CD8-positive, alpha-beta memory T cell (primary cell): ENCODE measurements at places on chromosomes 1 and 21. TPM values are rescaled to one million over a fixed set of nuclear protein-coding genes. Genes with fewer than 3 reads are reported as not detected.

- no peaks in the 10 kb centered on the region for H3K4me1 ChIP-seq
- DNase-seq, result no peak
- H3K4me3 ChIP-seq, result no peak overlapping the region
- no peaks in the 10 kb centered on the region for H3K36me3 ChIP-seq
- H3K27me3 ChIP-seq, result no peaks in the 10 kb centered on the region
These were observed 144.2 kb downstream of the PTPRU start for GRCh38 chr1:29380532-29380931.

DNA sequence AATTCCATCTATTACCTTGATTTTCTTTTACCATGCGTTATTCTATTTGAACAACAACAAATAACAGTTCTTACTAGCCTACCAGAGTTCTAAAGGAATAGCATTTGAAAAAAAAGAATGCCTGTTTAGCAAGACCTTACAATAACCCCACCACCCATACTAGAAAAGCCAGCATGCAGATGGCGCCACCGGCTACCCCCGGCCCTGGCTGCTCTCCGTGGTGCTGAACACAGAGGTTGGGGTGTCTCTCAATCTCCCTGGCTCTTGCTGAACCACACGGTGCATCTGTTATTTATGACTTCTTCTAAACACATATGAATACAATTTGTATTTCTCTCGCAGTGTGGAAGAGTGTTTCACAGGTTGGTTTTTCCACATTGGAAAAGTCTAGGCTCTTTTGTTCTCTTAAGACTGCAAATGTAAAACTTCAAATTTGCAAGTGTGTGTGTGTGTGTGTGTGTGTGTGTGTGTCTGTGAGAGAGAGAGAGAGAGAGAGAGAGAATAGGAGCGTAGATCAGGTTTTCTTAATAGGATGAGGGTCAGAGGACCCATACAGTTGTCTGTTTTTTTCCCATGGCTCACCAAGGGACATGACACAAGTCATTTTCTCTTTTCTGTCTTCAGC lies 13.6 kb downstream of the GRIK3 start:
- no peaks in the 10 kb centered on the region for H3K27me3 ChIP-seq
- H3K4me1 ChIP-seq, result no peaks in the 10 kb centered on the region
- no peak overlapping the region for H3K27ac ChIP-seq
- H3K4me3 ChIP-seq, result no peak overlapping the region
- DNase-seq, result no peak
- H3K36me3 ChIP-seq, result no peaks in the 10 kb centered on the region

GRCh38 chr1:236141447-236142252 lies 689 bp upstream of the GPR137B start:
- peaks cover 14% of the 10 kb centered on the region for H3K27me3 ChIP-seq
- H3K4me1 ChIP-seq, result peaks cover 26% of the 10 kb centered on the region
- no peaks in the 10 kb centered on the region for H3K36me3 ChIP-seq
- H3K4me3 ChIP-seq, result peak overlapping the region; percentile 49
- H3K27ac ChIP-seq, result no peak overlapping the region

GRCh38 chr21:45579383-45580180 lies 37.3 kb upstream of the SLC19A1 start:
- H3K4me3 ChIP-seq, result no peak overlapping the region
- H3K27me3 ChIP-seq, result no peaks in the 10 kb centered on the region
- no peaks in the 10 kb centered on the region for H3K36me3 ChIP-seq
- no peaks in the 10 kb centered on the region for H3K4me1 ChIP-seq

- H3K27ac ChIP-seq, result no peak overlapping the region
- no peak for DNase-seq
- H3K36me3 ChIP-seq, result no peaks in the 10 kb centered on the region
- H3K4me3 ChIP-seq, result no peak overlapping the region
- peaks cover 7% of the 10 kb centered on the region for H3K4me1 ChIP-seq
These were observed 22.4 kb upstream of the SAMD11 start for GRCh38 chr1:901108-901859.

DNA sequence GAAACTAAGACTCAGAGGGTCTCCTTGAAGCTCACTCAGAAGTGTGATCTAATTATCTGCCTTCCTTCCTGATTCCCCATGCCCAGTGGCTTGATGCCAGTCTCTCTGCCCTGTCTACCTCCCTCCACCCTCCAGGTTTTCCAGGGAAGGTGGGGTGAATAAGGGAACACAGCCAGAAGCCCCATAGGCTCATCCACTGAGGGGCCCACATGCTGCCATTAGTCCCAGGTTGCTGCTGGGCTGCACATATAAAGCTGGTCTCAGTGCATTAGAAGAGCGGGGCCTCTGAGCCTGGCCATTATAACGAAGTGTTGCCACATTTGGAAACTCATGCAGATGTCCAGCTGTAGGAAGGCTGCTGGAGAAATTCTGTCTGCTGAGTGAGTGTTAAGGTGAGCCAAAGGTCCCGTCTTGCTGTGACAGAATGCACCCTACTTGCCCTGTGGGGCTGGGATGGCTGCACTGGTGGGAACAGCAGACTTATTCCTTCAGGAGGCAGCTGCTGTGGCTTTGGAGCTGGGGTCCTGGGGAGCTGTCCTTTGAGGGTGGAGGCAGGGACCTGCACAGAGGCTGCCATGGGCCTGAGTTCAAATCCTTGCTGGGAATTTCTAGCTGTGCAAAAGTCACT lies 2.9 kb downstream of the ADORA1 start:
- peaks cover 11% of the 10 kb centered on the region for H3K27me3 ChIP-seq
- no peak for DNase-seq
- H3K27ac ChIP-seq, result no peak overlapping the region
- no peaks in the 10 kb centered on the region for H3K36me3 ChIP-seq

DNA sequence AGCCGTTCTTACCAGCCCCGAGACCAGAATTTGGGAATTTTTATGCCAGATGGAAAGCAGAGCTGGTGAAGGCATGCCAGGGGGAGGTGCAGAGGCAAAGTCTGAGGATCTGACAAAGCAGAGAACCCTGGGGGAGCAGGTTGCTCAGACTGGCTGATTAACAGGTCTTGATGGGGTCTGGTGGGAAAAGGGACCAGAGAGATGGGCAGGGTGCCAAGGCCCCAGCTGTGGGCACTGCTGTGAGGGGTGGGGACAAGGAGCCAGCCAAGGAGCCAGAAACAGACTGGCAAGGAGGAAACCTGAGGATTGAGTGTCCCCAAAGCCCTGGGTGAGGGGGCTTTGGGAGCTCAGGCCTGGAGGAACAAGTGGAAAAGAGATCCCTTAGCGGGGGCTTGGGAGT lies 21.4 kb downstream of the RPS6KA1 start:
- peaks cover 45% of the 10 kb centered on the region for H3K4me1 ChIP-seq
- no peaks in the 10 kb centered on the region for H3K27me3 ChIP-seq
- H3K27ac ChIP-seq, result no peak overlapping the region
- no peak overlapping the region for H3K4me3 ChIP-seq

- H3K36me3 ChIP-seq, result no peaks in the 10 kb centered on the region
- no peak overlapping the region for H3K4me3 ChIP-seq
- no peak for DNase-seq
- H3K27me3 ChIP-seq, result no peaks in the 10 kb centered on the region
These were observed 741.4 kb downstream of the KCNT2 start for GRCh38 chr1:195866781-195867222.

DNA sequence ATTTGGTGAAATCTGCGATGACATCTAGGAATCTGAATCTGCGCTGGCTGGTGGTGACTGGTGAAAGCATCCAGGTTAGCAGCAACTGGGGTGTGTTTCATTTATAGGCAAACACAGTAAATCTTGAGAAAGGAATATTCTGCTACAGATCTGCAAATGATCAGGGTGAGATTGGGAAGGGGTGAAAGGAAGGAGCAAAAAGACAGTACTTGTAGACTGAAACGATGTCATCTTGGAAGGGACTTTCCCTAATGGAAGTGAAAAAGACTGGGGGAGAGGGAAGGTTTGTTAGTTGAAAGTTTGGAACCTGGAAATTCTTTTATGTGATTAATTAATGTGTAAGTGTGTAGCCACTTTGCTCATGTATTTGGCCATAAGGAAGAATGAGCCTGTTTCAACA lies 228.3 kb downstream of the FMN2 start:
- H3K4me1 ChIP-seq, result no peaks in the 10 kb centered on the region
- H3K4me3 ChIP-seq, result no peak overlapping the region

The MPZ gene
- 1.8 TPM for total RNA-seq

The MORC3 gene
- total RNA-seq, result 19.6 TPM

The KANK4 gene
- total RNA-seq, result not detected
